ENCODE measurements at places on chromosomes 2 and 18.
A peak's percentile ranks its signal among the peaks of the same experiment; 100 is the strongest.

DNA sequence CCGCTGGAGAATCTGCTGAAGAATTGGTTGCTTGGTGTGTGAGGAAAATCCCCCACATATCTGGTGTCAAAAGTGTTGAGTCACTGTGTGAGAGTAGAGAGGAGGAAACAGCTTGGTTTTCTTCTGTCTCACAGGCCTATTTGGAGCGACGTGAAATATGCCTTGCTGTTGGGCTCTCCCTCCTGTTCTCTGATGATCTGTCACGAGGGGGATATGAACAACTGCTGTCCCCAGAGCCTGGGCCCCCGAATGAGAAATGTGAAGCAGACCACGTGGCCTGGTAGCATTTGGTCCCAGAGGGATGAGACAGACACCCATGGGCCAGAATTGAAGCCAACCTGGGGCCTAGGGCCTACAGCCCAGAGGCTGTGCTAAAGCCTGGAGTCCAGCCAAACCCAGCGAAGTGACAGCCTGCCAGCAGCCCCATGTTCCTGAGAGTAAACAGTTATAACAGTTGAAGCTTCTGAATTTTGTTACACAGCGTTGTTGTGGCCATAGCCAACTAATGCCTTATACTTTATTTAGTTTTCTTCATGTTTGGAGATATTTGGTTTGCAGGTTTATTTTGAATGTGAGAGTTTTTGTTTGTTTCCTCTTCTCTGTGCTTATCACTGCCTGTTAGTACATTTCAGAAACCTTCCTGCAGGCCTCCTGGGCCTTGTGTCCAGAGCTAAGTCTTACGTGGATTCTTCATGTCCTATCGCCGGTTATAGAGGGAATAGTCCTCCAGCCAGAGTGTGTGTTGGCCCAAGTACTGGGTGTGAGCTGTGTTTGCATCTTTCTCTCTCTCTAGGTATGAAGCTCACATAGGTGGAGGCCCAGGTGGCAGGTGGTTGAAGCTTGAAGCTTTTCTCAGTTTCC is 18.7 kb upstream of the COLEC12 start:
- DNase-seq, result no peak

- DNase-seq, result peak; percentile 42
Measured at GRCh38 chr2:29189052-29189451, 73.8 kb downstream of the CLIP4 start.

DNA sequence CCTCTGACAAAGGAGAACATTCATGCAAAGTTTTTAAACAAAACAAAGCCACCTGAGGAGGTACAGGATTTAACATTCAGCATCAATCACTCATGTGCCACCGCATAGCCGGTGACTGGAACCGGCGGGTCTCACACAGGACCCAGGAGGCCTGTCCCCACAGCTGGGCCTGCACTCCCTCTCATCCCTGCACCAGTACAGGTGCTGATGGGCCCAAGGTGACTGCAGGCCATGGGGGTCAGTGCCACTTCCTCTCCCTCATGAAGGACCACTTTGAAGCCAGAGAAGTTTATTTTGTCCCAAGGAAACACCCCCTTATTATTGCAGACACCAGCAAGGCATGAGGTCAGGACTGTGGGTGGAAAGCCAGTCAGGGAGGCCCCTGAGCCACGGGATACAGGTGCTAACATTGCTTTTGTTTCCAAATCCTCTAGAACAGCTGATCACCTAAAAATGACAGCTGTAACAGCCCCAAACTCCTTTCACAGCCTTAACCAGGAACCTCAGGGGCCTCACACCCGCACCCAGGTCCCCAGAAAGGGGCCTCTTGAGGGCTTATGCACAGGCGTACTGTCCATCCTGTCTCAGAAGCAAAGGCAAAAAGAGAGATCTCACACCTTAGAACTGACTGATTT is 14.0 kb downstream of the PARD6G start:
- DNase-seq, result no peak

DNA sequence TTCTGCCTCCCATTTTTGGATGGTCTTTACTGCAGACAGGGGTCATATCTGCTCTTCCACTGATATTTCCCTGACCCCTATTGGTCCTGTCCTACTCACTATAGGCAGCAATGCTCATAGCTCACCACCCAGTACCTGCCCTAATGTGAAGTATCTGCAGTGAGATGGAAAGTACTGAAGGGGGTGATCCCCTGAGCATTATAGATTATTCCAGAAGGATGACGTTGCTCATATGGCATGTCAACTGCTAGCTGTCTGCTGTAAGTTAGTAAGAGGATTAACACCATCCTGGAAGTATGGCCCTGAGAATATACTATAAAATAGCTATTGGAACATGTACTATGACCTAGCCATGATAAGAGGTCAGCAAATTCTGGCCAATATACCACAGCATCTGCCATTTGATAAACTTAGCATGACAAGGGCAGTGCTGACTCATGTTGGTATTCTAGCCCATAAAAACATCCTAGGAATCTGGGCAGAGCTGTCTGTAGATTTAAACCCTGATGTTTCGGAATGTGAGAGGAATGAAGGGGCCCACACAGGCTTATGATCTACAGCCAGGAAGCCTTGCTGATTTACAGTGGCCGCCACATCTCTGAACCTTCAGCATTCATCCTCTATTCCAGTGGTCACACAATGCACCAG is 451.4 kb downstream of the TNS1 start:
- DNase-seq, result no peak

GRCh38 chr2:15818318-15818753 is 122.0 kb upstream of the MYCN start:
- no peak for DNase-seq

DNA sequence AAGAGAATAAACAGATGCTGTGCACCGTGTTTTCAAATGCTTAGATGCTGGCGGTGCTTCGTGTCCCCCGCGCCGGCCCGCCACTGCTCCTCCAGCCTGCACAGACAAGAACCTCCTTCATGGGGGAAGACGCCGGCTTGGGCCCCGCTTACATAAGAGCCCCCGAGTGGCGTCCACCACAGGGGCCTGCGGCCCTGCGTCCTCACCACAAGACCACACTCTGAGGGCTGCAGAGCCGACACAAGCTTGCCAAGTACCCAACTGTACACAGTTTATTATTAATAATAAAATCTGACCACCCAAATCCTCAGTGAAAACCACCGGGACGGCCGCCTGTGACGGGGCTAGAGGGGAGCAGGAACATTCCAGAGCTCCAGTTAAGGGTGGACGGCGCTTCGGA is 232.2 kb downstream of the HDAC4 start:
- no peak for DNase-seq

GRCh38 chr2:227864161-227864756 is 7.2 kb upstream of the DAW1 start:
- DNase-seq, result no peak

GRCh38 chr2:60551240-60552077 is 2.0 kb downstream of the BCL11A start:
- DNase-seq, result no peak

GRCh38 chr2:67904566-67904965 is 158.2 kb downstream of the C1D start:
- no peak for DNase-seq

DNA sequence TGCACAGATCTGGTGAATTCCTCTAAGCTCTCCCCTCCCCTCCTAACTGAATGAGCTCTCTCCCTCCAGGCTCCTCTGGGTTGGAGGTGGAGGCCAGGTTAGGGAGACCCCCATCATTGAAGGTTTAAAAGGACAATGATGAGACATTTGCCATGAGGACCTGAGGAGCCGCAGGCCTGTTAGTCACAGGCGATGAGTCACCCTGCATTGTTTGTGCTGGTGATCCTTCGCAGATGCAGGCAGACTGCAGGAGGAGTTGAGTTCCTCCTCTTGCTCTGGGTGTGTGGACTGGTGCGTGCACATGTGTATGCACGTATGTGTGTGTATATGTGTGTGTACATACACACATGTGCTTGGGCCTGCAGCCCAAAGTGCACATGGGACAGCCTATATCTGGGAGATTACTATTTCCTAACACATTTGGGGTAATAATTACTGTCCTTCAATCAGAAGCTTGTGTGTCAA is 42.0 kb downstream of the MCFD2 start:
- no peak for DNase-seq
